T-helper 17 cell (primary cell): ENCODE measurements at places on chromosomes 3 and 15.

DNA sequence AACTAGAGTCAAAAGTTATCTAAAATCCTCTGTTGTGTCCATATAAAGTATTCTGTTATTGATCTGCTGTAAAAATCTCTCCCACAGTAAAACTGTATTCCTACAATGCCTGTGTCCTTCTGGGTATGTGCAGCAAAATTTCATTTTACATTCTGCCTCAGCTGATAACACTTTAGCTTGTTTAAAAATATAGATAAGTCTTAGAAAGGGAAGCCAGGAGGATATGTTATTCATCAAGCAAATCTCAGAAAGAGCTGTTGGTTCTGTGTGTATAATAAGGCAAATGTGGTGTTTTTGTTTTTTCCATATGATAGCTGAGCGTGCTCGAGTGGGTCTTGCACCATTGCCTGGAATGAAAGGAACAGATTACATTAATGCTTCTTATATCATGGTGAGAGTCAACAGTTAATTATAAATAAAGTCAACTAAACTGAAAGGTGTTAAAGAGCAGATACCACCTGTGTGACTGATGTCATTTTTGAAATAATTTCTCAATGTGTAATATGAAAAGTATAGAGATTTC lies 96.6 kb downstream of the FEZF2 start:
- no peaks in the 10 kb centered on the region for H3K4me1 ChIP-seq
- H3K4me3 ChIP-seq: no peak overlapping the region
- DNase-seq: no peak
- peaks cover 7% of the 10 kb centered on the region for H3K27me3 ChIP-seq

DNA sequence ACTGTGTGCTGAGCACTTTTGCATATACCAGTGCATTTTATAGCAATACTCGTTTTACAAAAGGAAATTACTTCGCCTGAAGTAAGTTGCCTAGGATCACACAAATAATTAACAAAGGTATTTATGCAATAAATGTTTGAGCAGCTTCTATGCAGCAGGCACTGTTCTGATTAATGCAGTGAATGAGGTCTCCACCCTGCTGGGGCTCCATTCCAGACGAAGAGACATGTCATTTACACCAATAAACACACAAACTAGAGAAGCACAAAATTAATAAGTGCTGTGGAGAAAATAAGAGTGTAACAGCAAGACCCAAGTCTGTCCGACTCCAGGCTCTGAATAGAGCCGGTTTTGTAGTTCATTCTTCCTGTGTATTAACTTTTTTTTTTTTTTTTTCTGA lies 17.5 kb downstream of the NOX5 start:
- H3K27me3 ChIP-seq: peaks cover 37% of the 10 kb centered on the region
- no peaks in the 10 kb centered on the region for H3K36me3 ChIP-seq
- H3K4me3 ChIP-seq: peak overlapping the region; percentile 71

DNA sequence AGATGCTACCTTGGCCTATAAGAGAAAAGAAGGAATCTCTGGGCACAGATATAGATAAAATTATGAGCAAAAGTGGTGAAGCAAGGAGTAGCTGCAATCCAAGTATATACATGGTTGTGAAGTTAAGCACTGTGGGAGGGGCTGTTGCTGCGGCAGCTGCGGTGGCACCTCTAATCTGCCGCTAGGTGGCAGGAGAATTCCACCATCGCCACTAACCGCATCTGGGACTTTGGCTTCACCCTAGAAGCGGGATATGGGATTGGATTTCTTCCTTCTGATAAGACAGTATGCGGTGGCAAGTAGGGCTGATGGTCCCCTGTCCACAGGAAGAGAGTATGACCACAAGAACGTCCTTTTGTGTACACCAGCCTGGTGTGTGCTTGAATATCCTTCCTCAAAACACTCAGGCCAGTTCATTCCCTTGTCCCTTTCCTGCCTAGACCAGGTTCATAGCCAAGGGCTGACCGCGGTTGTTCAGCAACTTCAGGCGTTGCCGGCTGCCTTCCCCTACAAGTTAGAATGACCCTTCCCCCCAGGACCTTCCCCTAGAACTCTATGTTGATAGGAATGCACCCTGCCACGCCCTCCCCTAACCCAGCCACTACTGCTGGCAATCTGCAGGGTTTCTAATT lies 5.1 kb downstream of the MAGEL2 start:
- H3K36me3 ChIP-seq: no peaks in the 10 kb centered on the region
- no peak for DNase-seq
- no peak overlapping the region for H3K27ac ChIP-seq
- peaks cover 6% of the 10 kb centered on the region for H3K4me1 ChIP-seq
- no peak overlapping the region for H3K4me3 ChIP-seq
- H3K27me3 ChIP-seq: peaks cover 20% of the 10 kb centered on the region

GRCh38 chr3:54671511-54671910 lies 256.3 kb downstream of the LRTM1 start:
- DNase-seq: no peak
- no peaks in the 10 kb centered on the region for H3K36me3 ChIP-seq
- H3K27ac ChIP-seq: no peak overlapping the region
- no peaks in the 10 kb centered on the region for H3K4me1 ChIP-seq
- H3K4me3 ChIP-seq: no peak overlapping the region
- H3K27me3 ChIP-seq: no peaks in the 10 kb centered on the region

- no peak overlapping the region for H3K27ac ChIP-seq
- peaks cover 4% of the 10 kb centered on the region for H3K4me1 ChIP-seq
- H3K27me3 ChIP-seq: no peaks in the 10 kb centered on the region
- no peaks in the 10 kb centered on the region for H3K36me3 ChIP-seq
- DNase-seq: no peak
Observed at GRCh38 chr15:72958634-72959033, 93.6 kb upstream of the NEO1 start.

DNA sequence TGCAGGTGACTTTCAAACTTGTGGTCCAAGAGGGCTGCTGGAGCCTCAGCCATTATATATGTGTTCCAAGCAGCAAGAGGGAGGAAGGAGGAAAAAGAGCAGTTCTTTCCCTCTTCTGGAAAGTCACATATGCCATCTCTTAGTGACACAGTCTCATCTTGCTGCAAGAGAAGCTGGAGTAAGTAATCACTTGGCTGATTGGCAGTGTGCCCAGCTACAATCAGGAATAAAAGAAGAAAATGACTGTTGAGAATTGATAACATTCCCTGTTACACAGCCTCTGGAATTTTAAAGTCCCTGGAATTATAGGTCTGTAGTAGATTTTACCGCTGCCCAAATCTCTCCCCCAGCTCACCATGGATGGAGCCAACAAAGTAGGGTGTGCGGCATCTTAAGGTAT lies 31.4 kb upstream of the LYZL4 start:
- no peak overlapping the region for H3K4me3 ChIP-seq
- peaks cover 28% of the 10 kb centered on the region for H3K27me3 ChIP-seq
- H3K36me3 ChIP-seq: no peaks in the 10 kb centered on the region

GRCh38 chr3:140053794-140054193 lies 118.8 kb downstream of the CLSTN2 start:
- H3K27ac ChIP-seq: no peak overlapping the region
- no peak overlapping the region for H3K4me3 ChIP-seq
- no peak for DNase-seq

DNA sequence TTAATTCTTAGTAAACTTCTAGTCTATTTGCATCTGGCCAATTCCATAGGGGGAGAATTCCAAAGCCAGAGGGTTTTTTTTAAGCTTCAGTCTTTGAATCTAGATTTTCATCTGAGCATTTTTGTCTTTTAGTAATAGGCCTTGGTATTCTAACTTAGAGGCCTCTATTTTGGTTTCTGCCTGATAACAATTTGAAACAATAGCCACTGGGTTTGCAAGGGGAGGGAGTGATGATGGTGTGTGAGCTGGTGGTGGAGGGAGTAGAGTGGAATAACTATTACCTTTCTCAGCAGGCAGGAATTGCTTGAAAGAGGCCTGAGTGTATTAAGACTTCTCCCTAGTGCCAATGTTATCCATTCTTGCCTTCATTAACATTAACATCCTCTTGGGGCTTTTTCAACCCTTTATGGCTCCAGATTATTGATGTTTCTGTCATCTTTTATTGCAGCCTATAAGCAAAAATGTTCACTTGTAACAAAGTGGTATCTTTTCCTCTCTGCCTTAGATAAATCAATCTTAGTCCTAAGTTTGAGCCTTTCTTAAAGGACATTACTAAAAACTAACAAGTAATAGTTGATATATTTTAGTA lies 26.5 kb upstream of the TCF12 start:
- no peak for DNase-seq
- no peaks in the 10 kb centered on the region for H3K27me3 ChIP-seq
- H3K36me3 ChIP-seq: peaks cover 5% of the 10 kb centered on the region
- no peak overlapping the region for H3K4me3 ChIP-seq
- peaks cover 18% of the 10 kb centered on the region for H3K4me1 ChIP-seq

- no peaks in the 10 kb centered on the region for H3K27me3 ChIP-seq
- H3K4me3 ChIP-seq: no peak overlapping the region
- no peak overlapping the region for H3K27ac ChIP-seq
- no peak for DNase-seq
- H3K36me3 ChIP-seq: no peaks in the 10 kb centered on the region
- H3K4me1 ChIP-seq: no peaks in the 10 kb centered on the region
Observed at GRCh38 chr15:24819680-24820079, 135.1 kb upstream of the SNRPN start.

DNA sequence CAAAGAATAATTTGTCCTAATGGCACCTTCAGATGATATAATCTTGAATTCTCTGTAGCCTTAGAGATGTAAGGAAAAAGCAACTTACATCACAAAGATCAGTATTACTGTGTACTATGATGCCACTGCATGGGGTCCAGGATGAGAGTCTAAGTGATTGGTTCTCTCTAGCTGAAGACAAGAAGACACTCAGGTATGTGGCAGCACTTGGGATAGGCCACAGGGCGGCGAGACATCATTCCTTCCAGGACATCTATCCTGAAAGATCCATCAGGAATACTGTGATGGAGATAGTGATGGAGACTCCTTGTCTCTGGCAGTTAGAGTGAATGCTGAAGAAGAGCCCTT lies 2.5 kb downstream of the CD200 start:
- no peaks in the 10 kb centered on the region for H3K27me3 ChIP-seq
- H3K36me3 ChIP-seq: no peaks in the 10 kb centered on the region
- H3K27ac ChIP-seq: no peak overlapping the region
- peaks cover 19% of the 10 kb centered on the region for H3K4me1 ChIP-seq
- DNase-seq: no peak

GRCh38 chr3:189695400-189695799 lies 64.2 kb downstream of the TP63 start:
- H3K36me3 ChIP-seq: no peaks in the 10 kb centered on the region
- DNase-seq: no peak
- H3K4me3 ChIP-seq: no peak overlapping the region
- H3K27ac ChIP-seq: no peak overlapping the region

DNA sequence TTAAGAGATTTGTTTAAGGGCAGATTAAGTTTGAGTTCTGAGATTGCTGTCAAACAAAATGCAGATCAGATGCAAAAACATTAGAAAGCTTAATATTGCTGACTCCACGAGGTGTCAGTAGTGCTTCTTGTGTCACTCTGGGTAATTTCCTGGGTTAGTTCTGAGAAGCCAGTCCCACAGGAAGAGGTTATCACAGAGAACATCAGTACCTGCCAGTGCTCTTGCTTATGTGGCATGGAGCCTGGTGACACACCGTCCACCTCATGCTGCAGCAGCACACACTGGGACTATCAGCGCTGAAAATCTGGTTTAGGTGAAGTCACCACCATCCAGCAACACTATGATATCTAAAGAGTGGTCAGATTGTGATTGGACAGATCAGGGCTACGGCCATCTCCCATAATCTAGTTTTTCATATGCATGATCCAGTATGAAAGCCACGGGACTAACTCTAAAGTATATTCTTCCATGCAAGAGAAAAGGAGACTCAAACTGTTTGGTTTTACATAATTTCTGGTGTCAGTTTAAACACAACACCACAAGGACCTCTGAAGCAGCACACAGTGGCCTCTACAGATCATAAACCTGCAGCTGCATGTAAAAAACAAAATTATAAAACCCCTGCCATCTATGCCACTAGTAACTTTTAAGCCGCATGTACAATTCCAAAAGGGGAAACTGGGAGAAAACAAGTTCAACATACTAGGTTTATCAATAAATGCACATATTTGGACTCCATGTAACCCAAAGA lies 36.1 kb upstream of the MYO5C start:
- no peaks in the 10 kb centered on the region for H3K27me3 ChIP-seq
- H3K27ac ChIP-seq: peak overlapping the region; percentile 85
- peak overlapping the region; percentile 85 for H3K4me3 ChIP-seq
- peaks cover 9% of the 10 kb centered on the region for H3K36me3 ChIP-seq
- no peak for DNase-seq
- H3K4me1 ChIP-seq: peaks cover 16% of the 10 kb centered on the region

DNA sequence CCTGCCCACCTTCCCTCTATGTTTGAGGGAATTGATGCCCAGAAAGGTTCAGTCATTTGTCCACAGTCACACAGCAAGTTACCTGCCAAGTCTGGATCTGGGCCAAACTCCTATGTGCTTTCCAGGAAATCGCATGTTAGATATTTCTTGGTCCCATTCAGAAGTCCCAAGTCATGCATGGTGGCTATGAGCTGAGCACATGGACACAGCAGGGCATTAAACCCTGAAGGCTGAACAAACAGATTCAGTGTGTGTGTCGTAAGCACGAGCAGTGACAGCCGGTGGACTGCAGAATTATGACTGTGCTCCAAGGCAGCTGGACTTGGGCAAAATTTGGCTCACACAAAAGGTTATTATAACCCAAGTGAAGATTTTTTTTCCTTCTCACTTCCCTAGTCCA lies 11.4 kb upstream of the SLC6A6 start:
- H3K27me3 ChIP-seq: peaks cover 12% of the 10 kb centered on the region
- H3K36me3 ChIP-seq: no peaks in the 10 kb centered on the region
- DNase-seq: no peak
- H3K4me3 ChIP-seq: no peak overlapping the region

DNA sequence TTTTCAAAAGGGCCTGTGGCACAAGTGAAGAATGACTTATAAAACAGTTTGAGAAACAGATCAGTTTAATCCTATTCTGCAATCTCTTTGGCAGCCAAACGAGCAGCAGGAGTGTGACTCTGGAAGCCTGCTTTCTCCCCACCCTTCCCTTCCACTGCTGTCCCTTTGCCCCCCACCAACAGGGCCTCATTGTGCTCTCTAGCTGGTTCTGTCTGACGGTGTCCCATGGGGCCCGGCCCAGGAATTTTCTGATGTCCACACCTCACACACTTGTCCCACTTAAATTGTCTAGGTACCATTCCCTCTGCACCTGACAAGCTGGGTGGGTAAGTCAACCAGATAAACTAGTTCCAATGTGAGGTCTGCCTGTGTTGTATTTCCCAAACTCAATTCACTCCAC lies 16.4 kb downstream of the SLCO2A1 start:
- peaks cover 41% of the 10 kb centered on the region for H3K27me3 ChIP-seq
- no peak overlapping the region for H3K27ac ChIP-seq
- H3K36me3 ChIP-seq: no peaks in the 10 kb centered on the region
- H3K4me1 ChIP-seq: no peaks in the 10 kb centered on the region
